H9 (cell line): ENCODE measurements at places on chromosomes 1 and 21.

DNA sequence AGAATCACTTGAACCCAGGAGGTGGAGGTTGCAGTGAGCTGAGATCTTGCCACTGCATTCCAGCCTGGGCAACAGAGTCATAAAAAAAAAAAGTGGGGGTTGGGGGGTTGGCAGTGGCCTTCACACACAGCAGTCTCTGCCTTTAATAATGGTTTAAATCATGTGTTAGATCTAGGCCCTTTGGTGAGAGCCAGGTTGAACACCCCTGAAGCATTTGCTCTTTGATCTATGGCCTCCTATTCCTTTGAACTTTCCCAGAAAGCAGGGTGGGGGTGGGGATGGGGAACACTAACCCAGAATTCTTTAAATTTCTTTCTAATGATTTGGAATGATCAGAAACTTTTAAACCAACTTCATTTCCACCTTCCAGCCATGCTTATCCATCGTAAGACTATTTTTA lies 313.0 kb downstream of the KIF26B start:
- no peak for DNase-seq

DNA sequence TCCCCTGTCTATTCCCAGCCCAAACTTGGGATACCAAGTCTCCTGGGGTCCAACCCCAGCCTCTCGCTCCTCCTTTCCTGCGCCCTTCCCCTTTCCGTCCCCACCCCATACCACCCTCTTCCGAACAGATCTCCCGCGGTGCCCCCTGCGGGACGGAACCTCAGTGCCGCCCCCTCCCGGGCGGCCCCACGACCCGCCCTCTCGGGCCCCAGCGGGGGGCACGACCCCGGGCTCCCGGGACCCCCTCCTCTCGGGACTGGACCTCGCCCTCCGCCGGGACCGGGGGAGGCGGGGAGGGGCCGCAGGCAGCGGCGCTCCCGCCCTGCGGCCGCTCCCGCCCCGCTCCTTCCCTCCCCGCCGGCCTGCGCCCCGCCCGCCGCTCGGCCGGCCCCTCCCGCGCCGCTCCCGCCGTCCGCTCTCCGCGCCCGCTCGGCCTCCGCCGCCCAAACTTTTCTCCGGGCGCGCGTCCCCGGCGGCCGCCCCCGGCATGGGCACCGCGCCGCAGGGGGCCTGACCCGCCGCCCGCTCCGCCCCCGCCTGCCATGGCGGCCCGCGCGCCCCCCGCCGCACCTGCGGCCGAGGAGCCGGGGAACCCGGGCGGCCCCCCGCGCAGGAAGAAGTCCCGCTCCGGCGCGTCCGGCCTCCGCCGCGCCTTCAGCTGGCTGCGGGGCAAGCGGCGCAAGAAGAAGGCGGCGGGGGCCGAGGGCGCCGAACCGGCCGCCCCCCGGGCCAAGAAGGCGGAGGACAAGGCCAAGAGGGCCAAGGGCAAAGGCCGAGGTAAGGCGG lies 39.0 kb upstream of the SYNC start:
- no peak for DNase-seq

DNA sequence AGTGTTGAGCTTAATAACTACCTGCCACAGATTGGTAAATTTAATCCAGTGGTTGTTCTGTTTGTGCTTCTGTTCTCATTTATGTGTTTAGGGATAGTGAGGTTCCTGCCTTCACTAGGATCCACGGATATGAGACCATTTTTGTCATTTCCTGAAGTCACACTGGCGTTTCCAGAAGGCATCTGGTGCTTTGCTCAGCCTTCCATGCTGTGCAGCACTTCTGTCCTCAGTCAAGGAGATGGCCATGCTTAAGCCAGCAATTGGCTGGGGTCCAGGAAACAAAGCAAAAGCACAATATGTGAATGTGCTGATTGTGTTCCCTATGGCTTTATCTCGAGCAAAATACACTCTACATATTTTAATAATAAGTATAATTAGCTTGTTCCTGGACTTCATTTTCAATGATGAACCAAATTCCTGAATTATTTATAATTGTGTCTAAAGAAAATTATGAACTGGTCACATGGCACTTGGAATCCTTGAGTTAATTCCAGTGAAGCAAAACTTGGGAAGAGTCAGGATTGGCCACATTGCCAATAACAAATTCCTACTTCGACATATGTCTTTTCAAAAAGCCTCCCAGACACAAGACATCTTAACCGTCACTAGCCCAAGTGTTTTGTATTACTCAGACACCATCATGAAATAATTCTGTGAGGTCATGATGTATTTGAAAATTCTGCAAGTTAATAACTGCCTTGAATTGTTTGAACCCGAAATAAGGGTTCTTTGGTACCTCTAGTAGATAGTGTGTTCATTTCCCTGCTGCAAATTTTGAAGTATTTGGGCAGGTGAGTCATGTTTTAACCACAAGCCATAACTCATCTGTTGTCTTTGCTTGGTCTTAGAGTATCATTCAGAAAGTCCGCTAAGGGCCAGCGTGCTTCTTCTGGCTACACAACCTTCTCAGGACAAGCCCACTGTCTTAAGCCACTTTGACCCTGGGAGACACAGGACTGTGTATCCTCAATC lies 412.4 kb downstream of the DISC1 start:
- DNase-seq, result no peak

- no peak for DNase-seq
Measured at GRCh38 chr1:185895208-185895900, 161.2 kb downstream of the HMCN1 start.

DNA sequence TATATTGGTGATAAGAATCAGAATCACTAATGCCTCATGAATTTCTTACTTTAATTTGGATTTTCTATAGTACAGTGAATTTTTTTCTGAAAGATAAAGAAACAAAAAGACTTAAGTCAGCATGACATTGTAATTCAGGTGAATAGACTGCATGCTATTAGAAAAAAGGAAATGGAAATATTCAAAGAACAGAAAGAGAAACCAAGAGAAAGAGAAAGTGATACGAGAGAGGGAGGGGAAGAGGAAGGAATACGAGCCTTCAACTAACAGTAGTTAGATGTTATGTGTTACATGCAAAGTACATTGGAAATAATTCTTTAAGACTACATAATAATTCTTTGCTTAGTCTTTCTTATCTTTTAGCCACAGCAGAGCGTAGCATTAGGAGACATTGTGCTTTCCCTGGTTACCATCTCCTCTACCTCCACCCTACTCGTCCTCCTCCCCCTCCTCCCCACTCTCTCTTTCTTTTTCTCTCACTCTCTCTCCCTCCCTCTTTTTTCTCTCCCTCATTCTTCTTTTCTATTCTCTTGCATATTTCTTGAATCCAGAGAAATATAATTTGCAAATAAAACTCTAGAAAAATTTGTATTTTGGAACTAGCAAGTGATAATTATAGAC lies 46.4 kb upstream of the ADGRL4 start:
- no peak for DNase-seq

GRCh38 chr1:175206687-175207086 lies 14.1 kb upstream of the KIAA0040 start:
- DNase-seq, result no peak

DNA sequence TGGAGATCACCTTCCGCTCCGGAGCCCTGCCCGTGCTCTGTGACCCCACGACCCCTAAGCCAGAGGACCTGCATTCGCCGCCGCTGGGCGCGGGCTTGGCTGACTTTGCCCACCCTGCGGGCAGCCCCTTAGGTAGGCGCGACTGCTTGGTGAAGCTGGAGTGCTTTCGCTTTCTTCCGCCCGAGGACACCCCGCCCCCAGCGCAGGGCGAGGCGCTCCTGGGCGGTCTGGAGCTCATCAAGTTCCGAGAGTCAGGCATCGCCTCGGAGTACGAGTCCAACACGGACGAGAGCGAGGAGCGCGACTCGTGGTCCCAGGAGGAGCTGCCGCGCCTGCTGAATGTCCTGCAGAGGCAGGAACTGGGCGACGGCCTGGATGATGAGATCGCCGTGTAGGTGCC lies 9.6 kb downstream of the SPATA46 start:
- DNase-seq, result no peak

DNA sequence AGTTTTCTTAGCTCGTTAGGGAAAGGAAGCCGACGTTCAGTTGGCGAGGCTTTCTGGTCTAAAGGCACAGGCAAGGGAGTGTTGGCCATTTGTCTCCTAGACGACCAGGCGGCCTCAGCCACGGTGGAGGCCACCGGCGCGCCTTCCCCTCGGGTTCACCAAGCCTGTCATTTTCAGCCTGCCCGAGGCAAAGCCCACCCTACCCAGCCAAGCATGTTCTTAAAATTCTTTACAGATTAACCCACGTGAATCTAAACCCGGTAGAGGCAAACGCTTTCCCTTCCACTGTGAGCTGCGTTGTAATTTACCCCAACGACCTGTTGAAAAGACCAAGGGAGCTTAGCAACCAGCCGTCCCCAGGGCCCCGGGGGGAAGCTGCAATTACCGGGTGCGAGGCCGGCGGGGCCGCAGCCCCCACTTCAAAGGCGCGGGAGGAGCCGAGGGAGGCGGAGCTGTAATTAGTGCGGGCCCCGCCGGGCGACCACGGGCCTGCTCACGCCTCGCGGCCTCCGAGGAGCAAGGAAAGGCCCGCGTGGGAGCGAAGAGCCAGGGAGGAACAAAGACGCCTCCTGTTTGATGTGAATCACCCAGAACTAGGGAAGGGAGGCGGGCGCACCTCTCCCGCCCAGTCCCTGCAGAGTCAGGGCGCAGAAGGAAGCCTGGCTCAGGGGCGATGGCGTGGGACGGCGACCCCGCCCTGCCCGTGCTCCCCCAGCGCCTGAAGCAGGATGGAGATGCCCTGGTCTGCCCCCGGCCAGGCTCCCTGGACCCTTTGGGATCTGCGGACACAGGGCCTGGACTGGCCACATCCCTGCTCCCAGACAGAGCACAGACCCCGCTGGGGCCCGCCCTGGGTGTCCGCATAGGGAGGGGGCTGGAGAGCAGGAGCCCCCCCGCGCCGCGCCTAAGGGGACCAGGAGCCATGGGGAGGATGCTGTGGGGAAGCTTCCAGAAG lies 12.1 kb upstream of the TSPEAR start:
- DNase-seq, result peak; percentile 51

- no peak for DNase-seq
Measured at GRCh38 chr1:48908606-48909005, 131.9 kb upstream of the BEND5 start.

GRCh38 chr1:4086921-4087320 lies 186.8 kb upstream of the C1orf174 start:
- DNase-seq, result no peak

DNA sequence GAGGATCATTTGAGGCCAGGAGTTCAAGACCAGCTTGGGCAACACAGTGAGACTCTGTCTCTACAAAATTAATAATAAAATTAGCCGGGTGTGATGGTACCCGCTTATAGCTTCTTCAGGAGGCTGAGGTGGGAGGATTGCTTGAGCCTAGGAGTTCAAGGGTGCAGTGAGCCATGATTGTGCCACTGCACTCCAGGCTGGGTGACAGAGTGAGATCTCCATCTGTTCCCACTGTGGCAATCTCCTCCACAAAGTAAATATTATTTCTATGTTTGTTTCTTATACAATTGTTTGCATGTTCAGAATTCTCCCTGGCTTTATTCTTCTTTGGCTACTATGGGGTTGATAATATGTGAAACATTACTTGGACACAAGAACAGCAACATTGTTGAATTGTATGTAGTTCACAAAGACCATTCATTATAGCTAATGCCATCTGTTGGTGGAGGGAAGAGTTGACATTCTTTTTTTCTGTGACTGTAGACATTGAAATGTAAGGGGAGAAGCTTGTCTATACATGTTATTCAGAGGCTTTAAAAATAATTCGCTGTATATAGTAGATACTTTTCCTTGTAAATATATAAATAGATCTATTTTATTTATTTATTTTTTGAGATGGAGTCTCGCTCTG lies 47.8 kb upstream of the SRSF10 start:
- no peak for DNase-seq

DNA sequence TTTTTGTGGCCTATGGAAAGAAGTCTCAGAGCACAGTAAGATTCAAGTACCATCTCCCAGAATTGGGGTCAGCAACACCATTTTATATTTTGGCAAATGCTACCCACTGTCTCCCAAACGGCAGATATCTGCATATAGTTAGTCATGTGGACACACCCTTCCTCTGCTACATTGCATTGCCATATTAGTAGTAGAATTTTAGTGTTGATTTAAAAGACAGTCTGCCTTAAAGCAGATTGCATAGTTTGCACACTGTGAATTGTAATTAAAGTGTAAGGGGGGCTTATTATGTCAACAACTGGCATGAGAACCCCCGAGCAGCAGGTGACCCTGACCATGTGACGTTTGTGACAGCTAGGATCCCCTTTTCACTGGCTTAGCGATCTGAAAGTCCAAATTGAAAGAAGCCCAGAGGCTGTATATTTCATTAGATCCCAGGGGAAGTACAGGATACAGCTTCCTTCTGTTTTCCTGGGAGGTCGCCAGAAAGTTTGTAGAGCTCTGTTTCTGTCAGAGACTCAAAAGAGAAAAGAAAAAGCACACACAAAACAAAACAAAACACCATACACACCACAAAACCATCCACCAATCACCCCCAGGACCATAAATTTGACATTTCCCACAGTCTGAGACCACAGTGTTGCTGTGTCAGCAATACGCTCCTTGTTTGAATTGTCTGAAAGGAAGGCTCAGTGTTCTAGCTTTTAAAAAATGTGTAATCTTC lies 172.4 kb downstream of the NFIA start:
- DNase-seq, result no peak

GRCh38 chr1:235423214-235423652 lies 56.0 kb downstream of the TBCE start:
- DNase-seq, result no peak

DNA sequence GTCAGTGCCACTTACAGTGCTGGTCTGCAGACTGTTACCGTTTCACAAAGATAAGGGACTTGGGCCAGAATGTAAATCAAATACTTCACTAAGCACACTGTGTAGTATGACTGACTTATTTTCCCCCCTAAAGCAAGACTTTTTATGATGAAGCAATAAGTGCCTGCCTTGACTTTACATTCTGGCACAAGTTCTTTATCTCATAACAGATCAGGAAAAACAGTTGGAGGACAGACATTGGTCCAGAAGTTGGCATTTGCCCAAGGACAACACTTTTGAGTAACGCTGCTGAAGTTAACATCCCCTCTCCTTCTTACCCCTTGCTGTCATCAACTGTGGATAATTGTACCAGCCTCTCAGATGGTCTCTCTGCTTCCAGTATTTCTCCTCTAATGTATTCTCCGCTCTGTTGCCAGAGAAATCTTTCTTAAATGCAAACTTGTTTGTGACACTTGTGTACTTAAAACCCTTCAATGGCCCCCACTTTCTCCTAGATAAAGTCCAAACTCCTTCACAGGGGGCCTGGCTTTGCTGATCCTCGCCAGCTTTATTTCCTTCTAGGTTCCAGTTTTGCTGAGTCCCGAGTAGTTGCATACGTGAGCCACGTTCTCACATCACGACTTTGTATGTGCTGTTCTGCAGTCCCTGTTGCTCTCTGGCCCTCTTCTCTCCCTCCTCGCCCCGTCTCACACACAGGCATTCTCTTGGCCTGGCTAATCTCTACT lies 45.7 kb downstream of the S1PR1 start:
- DNase-seq, result no peak

GRCh38 chr1:205077934-205078311 lies 6.3 kb downstream of the TMEM81 start:
- DNase-seq, result no peak

- no peak for DNase-seq
Measured at GRCh38 chr1:7303554-7304317, 467.4 kb upstream of the VAMP3 start.
